ENCODE measurements at places on chromosomes 3 and 15.

GRCh38 chr15:77455696-77456321 lies 35.1 kb downstream of the HMG20A start:
- no peak for DNase-seq

DNA sequence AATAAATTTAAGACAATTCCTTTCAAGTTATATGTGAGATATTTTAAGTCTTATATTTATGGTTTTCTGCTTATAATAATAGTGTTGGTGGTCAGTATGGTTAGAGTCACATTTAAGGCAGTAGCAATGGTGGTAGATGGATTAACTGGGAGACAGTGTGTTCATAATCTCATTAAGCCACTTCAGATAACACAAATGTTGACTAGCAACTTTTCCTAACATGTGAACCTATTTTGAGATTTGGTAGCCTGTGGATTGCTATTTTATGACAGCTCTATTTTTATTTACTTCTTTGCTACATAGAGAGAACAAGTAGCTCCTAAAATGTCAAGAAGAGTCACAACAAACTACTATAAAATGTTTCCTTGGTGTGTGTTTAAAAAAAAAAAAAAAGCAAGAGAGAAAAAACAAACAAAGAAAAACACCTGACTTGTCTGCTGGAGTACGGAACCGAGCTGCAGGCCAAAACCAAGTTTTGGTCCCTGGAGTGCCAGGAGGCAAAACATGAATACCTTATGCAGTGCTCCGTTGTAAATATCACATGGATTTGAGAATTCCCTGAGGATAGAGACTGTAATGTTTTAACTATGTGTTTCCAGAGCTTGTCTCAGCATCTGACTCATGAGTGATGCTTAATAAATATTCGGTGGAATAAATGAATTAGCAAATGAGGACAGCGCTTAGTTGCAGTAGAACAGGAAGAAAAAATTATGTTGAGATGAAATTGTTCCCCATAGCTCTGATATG lies 457.1 kb upstream of the ROBO2 start:
- no peak for DNase-seq

- DNase-seq: peak; percentile 100
Measured at GRCh38 chr3:101676765-101677435, at the start of gene ZBTB11. TSS of gene ZBTB11 (minus strand) at chr3:101677132. CDS start at chr3:101676914, 218 bp downstream.

DNA sequence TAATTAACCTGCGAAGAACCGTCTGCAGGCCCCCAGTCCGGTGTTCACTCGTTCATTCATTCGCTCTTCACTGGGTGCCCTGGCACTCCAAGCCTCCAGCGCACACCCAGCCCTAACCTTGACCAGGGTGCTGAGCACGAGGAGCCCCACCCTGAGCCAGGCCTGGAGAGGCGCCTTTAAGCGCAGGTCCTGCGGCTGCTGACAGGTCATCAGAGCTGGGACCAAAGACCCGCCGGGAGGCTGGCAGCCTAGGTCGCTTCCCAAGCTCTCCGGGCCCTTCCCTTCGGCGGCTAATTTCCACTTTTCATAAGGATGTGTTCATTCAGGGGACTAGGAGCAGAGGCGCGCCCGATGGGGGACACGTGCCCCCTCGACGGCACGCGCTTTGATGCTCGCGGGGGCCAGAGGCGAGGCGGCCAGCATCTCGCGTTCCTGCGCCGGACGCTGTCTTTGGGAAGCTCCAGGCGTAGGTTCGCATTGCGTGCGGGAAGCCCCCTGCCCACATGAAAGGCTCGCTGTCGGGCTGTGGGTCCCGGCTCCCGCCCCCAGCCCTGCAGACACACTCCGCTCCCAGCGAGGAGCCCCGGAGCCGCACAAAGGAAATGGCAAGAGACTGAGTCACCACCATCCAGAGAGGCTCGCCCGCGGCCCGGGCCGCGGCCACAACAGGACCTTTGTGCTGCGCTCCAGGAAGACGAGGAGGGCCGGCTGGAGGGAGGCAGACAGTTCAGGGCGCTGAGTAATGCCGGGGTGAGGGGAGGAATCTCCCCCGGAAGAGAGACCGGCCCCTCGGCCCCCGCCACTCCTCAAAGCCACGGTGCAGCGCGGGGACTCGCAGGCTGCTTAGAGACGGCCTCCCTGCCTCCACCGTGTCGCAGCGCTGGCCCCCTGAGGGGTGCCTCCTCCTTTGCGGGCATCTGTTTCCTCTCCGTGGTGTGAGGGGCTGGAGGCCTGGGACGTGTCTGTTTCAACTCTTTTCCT lies 266.4 kb upstream of the HES1 start:
- no peak for DNase-seq

DNA sequence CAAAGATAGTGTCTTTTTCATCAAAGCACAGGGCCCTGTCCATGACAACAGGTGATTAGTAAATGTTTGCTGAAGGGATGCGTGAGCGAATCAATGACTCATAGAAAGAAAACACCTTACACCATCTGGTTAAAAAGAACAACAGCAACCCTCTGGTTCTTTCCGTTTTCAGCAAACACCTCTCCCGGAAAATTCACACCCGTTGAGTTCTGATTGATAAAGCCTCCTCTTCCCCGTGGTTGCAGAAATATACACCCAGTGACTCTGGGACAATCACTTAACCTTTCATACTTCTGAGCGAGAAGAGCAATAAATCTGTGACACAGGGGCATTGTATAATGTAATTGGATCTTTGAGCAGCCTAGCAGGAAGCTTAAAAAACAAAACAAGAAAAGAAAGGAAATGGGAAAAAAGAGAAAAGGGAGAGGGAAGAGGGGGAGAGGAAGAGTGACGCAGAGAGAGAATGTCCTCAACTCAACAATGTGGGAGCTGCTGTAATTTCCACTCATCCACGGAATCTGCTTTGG lies 37.6 kb downstream of the ADAMTS9 start:
- DNase-seq: no peak

DNA sequence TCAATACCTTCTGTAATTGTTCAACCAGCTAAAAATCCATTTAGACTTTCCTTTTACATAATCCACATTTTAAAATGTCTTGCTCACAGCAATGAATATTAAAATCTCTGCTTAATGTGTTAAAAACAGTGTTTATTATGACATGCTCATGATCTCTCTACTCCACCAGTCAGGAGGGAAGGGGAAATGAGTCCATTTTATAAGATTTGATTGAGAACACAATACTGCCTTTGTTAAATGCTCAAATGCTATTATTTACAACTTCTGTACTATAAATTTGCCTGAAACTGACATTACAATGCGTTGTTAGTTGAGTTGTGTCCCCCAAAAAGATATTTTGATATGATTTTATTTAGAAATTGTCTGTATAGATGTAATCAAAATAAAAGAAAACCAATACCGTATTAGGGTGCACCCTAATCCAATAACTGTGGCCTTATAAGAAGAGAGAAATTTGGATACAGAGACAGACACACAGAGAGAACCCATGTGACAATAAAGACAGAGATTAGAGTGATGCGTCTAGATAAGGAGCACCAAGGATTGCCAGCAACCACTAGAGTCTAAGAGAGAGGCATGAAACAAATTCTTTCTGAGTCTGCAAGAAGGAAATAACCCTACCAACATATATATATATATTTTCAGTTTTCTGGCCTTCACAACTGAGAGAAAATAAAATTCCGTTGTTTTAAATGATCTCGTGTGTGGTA lies 9.1 kb upstream of the PLSCR4 start:
- DNase-seq: no peak

- no peak for DNase-seq
Measured at GRCh38 chr3:119817583-119818363, 35.9 kb downstream of the NR1I2 start.

- DNase-seq: no peak
Measured at GRCh38 chr3:47476644-47477199, 981 bp upstream of the SCAP start.

GRCh38 chr3:45610119-45610518 lies 15.6 kb downstream of the LIMD1 start:
- DNase-seq: no peak

DNA sequence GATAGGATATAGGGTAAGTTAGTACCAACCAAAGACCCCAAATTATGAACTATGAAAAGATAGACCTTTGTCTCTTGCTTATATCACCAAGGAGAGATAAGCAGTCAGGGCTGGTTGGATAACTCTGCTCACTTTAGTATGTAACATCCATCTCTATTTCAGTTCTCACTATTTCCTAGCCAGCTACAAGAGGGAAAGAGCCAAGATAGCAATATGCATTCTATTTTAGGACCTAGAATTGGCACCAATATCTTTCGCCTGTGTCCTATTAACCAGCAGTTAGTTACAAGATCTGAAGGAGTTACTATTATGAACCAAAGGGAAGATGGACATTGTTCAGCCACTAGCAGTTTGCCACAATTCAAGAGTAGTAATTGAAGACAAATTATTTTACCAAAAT lies 457.5 kb downstream of the NSUN3 start:
- no peak for DNase-seq

DNA sequence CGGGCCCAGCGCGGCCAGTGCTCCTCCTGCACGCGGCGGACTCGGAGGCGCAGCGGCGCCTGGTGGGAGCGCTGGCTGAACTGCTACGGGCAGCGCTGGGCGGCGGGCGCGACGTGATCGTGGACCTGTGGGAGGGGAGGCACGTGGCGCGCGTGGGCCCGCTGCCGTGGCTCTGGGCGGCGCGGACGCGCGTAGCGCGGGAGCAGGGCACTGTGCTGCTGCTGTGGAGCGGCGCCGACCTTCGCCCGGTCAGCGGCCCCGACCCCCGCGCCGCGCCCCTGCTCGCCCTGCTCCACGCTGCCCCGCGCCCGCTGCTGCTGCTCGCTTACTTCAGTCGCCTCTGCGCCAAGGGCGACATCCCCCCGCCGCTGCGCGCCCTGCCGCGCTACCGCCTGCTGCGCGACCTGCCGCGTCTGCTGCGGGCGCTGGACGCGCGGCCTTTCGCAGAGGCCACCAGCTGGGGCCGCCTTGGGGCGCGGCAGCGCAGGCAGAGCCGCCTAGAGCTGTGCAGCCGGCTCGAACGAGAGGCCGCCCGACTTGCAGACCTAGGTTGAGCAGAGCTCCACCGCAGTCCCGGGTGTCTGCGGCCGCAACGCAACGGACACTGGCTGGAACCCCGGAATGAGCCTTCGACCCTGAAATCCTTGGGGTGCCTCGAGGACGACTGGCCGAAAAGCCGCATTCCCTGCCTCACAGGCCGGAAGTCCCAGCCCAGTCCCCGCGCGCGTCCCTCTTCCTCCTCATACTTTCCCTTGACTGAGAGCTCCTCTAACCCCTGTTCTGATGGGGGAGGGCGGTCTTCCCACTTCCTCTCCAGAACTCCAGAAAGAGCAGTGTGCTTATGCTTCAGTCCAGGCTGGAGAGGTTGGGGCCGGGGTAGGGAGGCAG lies 1.4 kb upstream of the IL17RC start:
- DNase-seq: peak; percentile 39

DNA sequence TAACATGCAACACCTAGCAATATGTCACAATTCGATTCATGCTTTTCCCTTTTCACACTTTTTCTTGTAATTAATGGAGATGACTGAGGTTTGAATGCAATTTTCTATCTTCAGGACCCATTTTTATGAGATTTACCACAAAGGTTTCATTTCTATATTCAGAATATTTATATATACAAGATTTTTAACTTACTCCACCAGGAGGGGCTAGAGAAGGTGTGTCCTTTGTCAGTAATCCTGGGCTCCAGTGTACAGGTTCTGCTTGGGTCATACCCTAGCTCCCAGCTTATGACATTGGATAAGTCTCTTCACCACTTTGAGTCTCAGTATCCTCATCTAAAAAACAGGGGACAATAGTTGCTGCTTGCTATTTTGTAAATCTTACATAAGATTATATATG lies 95.7 kb upstream of the SLC24A5 start:
- DNase-seq: no peak

DNA sequence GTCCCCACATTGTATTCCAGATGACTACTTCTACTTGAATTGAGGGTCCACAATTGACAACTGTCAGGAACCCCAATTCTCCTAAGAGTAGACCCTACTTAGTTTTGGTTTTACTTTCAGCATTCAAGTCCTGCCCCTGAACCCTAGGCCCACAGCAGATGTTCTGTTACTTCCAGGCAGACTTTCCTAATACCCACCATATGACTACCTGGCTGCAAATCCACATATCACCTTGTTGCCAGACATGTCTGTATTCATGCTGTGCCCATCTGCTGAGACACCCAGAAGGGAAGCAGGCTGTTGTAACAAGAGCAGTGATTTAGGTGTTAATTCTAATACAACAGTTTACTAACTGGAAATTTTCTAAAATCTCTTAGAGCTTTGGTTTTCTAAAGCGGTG lies 235.1 kb upstream of the CCDC54 start:
- DNase-seq: no peak

DNA sequence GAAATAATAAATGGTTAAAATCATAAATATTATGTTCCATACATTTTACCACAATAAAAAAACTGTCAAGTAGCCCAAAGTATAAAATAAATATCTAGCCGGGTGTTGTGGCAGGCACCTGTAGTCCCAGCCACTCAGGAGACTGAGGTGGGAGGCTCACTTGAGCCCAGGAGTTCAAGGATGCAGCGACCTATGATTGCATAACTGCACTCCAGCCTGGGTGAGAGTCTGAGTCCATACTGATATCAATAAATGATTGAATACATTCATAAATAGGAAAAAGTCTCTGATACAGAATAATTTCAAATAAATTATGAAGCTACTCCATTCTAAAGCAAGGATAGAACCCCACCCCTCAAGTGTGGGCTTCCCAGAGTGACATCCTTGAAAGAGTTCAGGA lies 68.5 kb upstream of the GATA2 start:
- DNase-seq: no peak

- no peak for DNase-seq
Measured at GRCh38 chr3:107221856-107222255, 155.4 kb upstream of the CCDC54 start.

GRCh38 chr15:101003081-101003480 lies 83.9 kb downstream of the LRRK1 start:
- DNase-seq: no peak

DNA sequence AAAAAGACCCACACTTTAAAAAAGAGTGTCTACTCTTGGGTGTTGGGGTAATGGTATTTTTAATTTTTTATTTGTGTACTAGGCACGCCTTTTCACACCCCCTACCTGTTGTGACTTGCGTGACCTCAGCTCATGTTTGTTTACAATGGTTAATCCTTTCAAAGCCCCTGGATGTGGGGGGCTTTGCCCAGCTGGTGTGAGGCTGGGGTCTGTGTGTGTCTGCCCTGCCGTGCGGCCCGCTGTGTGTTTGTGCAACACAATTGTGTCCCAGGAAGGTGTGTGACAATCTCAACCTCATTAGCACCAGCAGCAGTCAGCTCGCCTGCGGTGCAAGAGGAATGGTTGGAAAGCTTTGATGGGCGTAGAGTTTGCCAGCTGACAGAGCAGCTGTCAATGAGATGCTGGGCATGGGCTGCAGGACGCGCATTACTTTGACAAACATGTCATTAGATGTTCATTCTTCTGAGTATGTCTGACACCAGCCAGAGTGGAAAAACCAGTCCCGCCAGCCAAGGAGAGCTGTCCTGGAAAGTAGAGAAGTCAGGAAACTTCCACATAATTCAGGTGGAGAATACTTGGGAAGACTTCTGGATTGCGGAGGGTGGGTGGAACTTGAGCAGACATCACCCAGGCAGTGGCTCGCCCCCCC lies 9.6 kb downstream of the LRRK1 start:
- no peak for DNase-seq

Measured in activated naive CD4-positive, alpha-beta T cell treated with anti-CD3 and anti-CD28 coated beads, Interleukin-2, amount 50 U/mL, for 16 hours (primary cell).